SJSA1 (cell line): ENCODE measurements at places on chromosomes 1 and 21. TPM values are rescaled to one million over a fixed set of nuclear protein-coding genes. Genes with fewer than 3 reads are reported as not detected.

AMY1A gene
- not detected in 2 replicates for total RNA-seq

AMY2A gene
- total RNA-seq = not detected in 2 replicates

KRTAP19-4 gene
- not detected in 2 replicates for total RNA-seq

CAPN8 gene
- not detected in 2 replicates for total RNA-seq
